ENCODE measurements at places on chromosomes 2 and 18.

GRCh38 chr2:206627632-206628031 lies 14.7 kb upstream of the FAM237A start:
- no peak for DNase-seq

DNA sequence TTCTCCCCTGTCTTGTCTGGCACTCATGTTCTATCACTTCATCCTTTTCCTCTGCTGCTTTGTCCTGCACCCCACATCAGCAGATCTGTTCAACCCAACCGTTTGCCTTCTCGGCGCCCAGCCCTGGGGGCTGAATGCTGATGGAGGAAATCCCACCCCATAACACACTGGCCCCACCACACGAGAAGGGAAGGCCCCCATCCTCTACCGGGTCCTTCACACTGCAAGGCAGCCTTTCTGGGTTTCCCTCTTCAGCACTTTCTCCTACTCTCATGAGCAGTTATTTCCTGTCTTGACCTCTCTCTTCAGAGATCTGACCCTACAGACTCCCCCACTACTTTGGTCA lies 227.4 kb downstream of the ATAD2B start:
- DNase-seq, result no peak

GRCh38 chr2:25596516-25597244 lies 76.7 kb downstream of the DTNB start:
- no peak for DNase-seq

DNA sequence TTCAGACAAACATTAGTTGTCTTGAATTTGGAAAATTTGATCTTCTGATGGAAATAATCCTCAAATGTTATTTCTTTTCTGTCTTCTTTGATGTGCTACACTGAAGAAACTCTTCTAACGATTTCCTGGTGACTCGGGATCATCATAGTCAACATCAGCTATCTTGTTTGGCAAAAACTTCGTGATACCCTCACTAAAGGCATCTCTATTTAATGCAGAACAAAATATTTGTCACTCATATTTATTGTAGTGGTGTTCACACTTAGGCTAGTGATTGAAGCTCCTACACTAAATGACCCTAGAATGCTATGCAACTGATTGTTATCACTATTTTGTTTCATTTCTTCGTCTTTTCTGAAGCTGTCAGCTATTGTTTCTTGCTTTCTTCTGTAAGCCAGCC lies 334.7 kb upstream of the ZEB2 start:
- no peak for DNase-seq

DNA sequence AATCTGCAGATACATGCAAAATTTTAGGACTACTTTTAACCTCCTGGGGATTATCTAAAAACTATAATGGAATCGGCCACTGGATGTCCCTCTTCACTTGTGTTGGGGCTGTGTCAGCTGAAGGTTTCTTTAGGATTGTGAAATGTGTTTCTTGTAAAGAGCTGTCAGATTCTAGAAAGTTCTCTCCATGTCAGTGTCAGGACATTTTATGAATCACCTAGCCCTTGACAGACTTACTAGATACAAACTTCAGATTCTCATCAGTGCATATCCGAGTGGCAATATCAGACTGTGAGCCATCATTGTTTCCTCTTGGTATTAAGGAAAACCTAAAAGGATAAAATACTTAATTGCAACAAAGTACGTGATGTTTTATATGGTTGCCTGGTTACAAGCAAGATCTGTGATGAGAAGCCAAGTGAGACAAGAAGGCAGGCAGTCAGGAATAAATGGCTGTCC lies 107.3 kb downstream of the CPS1 start:
- no peak for DNase-seq

- DNase-seq, result no peak
These were observed 147.9 kb downstream of the LNPK start for GRCh38 chr2:175854129-175854528.

DNA sequence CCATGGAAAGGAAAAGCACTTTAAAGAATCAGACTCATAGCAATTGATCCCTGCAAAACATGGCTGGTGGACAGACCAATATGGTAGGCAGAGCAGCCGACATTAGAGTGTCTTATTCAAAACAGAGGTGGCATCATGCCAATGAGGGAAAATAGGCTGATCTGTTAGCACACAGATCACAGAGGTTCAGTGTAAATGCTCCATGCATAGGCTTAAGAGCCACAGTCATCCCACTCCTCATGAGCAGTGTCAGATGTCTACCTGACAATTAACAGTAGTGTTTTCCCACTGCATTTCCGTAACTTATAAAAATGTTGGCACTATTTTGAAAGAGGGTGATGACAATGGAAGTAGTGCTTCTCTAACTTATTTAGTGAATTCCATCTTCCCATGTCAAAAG lies 86.7 kb downstream of the SPATS2L start:
- DNase-seq, result no peak

Measured in posterior cingulate gyrus (tissue), 11 donors.